WTC11 (cell line): ENCODE measurements at places on chromosomes 3 and 15. TPM values are rescaled to one million over a fixed set of nuclear protein-coding genes. Genes with fewer than 3 reads are reported as not detected.

DNA sequence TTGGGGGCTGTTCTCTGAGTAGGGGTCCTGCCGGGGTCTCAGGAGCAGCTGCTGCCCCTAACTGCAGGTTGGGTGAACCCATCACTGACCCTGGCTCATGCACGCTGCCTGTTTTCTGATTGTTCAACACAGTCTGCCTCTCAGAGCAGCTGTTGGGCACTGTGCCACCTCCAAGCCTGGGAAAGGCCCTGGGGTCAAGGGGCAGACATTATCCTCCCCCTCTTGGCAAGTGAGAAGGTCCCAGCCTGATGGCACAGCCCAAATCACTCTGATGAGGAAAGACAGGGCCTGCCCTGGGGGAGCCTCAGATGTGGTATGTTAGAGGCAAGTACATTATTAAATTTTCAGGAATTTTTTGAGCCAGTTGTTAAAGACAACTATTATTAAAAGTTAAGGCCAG lies 14.1 kb upstream of the GNAT1 start:
- H3K4me1 ChIP-seq, result peaks cover 3% of the 10 kb centered on the region
- no peak overlapping the region for H3K4me3 ChIP-seq
- H3K27ac ChIP-seq, result no peak overlapping the region

The FBLN2 gene
- total RNA-seq, result 20.7 to 35.2 TPM (median 31.3 TPM) in 3 replicates

DNA sequence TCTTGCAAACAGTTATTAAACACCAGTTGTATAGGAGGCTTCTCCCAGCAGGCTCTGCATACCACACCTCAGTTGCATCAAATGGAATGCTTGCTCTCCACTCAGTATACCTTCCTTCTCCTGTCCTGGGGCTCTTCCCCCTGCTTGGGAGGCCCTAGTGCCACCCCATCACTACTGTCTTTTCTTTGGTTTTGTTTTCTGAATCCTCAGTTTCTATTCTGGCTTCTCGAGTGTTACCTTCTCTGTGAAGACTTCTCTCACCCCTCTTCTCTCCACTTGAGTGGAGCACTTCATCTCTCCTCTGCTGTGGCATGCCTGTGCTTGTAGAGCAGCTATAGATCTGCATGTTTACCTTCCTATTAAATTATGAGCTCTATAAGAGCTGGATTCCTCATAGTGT lies 75.7 kb upstream of the TPRG1 start:
- no peak for DNase-seq
- H3K27ac ChIP-seq, result no peak overlapping the region
- H3K36me3 ChIP-seq, result no peaks in the 10 kb centered on the region
- no peak overlapping the region for H3K4me3 ChIP-seq
- no peaks in the 10 kb centered on the region for H3K4me1 ChIP-seq
- no peaks in the 10 kb centered on the region for H3K27me3 ChIP-seq

The LSMEM2 gene
- 0.41 to 0.60 TPM (median 0.57 TPM) in 3 replicates for total RNA-seq

DNA sequence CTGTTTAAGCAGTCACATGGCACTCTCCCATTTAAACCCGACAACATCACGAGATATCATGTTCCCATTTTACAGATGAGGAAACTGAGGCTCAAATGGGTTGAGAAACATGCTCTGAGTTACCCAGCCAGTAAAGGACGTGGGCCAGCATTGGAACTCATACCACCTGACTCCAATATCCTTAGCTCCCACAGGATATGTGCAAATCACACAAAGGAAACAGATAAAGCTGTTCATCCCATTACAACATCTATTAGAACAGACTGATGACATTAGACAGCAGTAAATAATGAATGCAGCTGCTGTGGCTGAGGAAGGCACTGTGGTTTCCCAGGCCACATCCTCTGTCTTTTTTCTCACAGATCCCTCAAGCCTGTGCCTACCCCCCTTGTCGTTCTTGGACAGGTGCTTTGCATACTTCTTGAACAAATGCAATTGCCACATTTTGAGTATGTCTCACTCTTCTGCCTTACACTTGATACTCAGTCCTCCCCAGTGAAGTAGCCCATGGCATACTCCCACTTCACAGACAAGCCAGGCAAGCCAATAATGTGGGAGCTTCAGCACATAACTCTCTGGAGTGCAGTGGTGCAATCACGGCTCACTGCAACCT lies 17.7 kb downstream of the FRMD4B start:
- no peaks in the 10 kb centered on the region for H3K27me3 ChIP-seq
- H3K4me1 ChIP-seq, result no peaks in the 10 kb centered on the region
- H3K4me3 ChIP-seq, result no peak overlapping the region
- H3K36me3 ChIP-seq, result no peaks in the 10 kb centered on the region
- H3K27ac ChIP-seq, result no peak overlapping the region

- H3K4me3 ChIP-seq, result peak overlapping the region; percentile 98
- DNase-seq, result no peak
- no peaks in the 10 kb centered on the region; the same call in 1 of the 2 replicates for H3K27me3 ChIP-seq
- peaks cover 59% of the 10 kb centered on the region for H3K36me3 ChIP-seq
Measured at GRCh38 chr3:12840591-12841148, 695 bp downstream of the RPL32 start.

The MCCC1 gene
- 19.5 to 21.9 TPM (median 19.9 TPM) in 3 replicates for total RNA-seq

- H3K27me3 ChIP-seq, result no peaks in the 10 kb centered on the region
- H3K36me3 ChIP-seq, result peaks cover 16% of the 10 kb centered on the region
- 0 out of 2 replicates have a peak, but pooled peaks cover 3% of the 10 kb centered on the region for H3K4me1 ChIP-seq
- H3K4me3 ChIP-seq, result no peak overlapping the region
- no peak overlapping the region for H3K27ac ChIP-seq
Measured at GRCh38 chr3:134516905-134517304, 31.0 kb downstream of the CEP63 start.

The CYP1A1 gene
- 0.21 to 0.26 TPM (median 0.23 TPM) in 3 replicates for total RNA-seq

GRCh38 chr3:15102836-15103235 lies 3.9 kb upstream of the RBSN start:
- no peaks in the 10 kb centered on the region for H3K36me3 ChIP-seq
- H3K4me3 ChIP-seq, result no peak overlapping the region
- no peak overlapping the region for H3K27ac ChIP-seq
- H3K27me3 ChIP-seq, result peaks cover 2% of the 10 kb centered on the region; the same call in 1 of the 2 replicates
- peaks cover 21% of the 10 kb centered on the region for H3K4me1 ChIP-seq

DNA sequence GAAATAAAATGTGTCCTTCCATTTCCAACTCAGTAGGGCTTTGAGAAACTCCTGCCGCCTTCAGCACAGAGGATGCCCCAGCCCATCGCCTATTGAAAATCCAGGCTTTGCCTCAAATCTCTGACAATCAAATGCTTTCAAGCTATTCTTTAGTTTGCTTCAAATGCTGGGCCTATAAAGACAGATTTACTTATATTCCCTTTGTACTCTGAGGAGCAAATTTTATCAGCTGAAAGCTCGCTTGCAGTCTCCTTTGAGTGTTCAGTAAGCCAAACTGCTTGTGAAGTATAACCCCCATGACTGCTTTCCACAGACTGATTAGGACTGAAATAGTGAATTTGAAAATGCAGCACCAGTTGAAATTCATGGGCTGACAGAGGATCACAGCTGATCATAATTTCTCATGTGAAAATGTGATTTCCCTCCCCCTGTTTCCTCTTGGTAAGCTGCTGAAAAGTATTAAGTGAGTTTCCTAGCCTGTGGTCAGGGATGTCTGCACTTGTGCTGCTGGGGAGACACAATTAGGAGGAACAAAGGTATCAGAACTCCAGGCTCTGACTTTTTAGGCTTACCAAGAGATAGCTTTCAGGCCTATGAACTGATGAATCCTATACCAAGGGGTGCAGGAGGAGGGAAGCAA lies 563.4 kb upstream of the TGFBR2 start:
- no peak overlapping the region for H3K4me3 ChIP-seq
- no peaks in the 10 kb centered on the region for H3K27me3 ChIP-seq
- no peaks in the 10 kb centered on the region for H3K36me3 ChIP-seq
- DNase-seq, result no peak

- H3K4me3 ChIP-seq, result no peak overlapping the region
- no peak for DNase-seq
- H3K27ac ChIP-seq, result no peak overlapping the region
- H3K36me3 ChIP-seq, result no peaks in the 10 kb centered on the region
- no peaks in the 10 kb centered on the region for H3K27me3 ChIP-seq
Measured at GRCh38 chr3:106299300-106300098, 430.7 kb upstream of the CBLB start.

The SAMD7 gene
- total RNA-seq, result not detected in 3 replicates

- no peak overlapping the region for H3K27ac ChIP-seq
- no peak for DNase-seq
- peaks cover 14% of the 10 kb centered on the region for H3K36me3 ChIP-seq
- H3K4me1 ChIP-seq, result peaks cover 13% of the 10 kb centered on the region
- no peak overlapping the region for H3K4me3 ChIP-seq
Measured at GRCh38 chr3:131658115-131658514, 155.3 kb upstream of the MRPL3 start.

The PRTG gene
- 3.6 to 6.1 TPM (median 6.0 TPM) in 3 replicates for total RNA-seq

The CEP19 gene
- 1.4 to 1.5 TPM (median 1.4 TPM) in 3 replicates for total RNA-seq

DNA sequence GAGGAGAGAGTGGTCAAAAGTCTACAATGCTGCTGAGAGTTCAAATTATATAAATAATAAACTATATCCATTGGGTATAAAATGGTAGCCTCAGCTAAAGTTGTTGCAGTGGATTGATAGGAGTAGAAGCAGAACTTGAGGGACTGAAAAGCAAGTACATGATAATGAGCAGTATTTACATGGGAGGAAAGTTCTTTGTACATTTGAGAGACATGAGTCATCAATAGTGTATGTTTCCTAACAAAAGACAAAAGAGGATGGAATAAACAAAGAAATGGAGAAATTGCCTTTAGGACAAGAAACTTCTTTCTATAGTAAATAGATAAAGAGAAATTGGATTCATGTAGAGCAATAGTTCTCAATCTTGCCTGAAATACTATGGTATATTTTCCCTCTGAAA lies 110.0 kb upstream of the PLSCR5 start:
- H3K4me1 ChIP-seq, result peaks cover 3% of the 10 kb centered on the region; the same call in 1 of the 2 replicates
- H3K27ac ChIP-seq, result no peak overlapping the region
- DNase-seq, result no peak
- H3K4me3 ChIP-seq, result no peak overlapping the region
- no peaks in the 10 kb centered on the region for H3K36me3 ChIP-seq
- H3K27me3 ChIP-seq, result no peaks in the 10 kb centered on the region
